ENCODE measurements at places on chromosomes 6 and 20.
A peak's percentile ranks its signal among the peaks of the same experiment; 100 is the strongest.

DNA sequence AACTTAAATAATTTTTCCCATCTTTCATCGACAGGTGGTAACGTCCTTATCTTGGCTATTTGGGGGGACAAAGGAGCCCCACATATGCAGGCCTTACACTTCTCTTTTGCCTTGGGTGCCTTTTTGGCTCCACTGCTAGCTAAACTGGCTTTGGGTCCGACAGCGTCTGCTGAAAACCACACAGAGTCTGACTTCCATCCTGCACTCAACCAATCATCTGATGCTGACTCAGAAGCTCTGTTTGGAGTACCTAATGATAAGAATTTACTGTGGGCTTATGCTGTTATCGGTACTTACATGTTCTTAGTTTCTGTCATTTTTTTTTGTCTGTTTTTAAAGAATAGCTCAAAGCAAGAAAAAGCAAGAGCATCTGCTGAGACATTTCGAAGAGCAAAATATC, 178.5 kb downstream of the SLC16A10 start:
- no peak for DNase-seq

DNA sequence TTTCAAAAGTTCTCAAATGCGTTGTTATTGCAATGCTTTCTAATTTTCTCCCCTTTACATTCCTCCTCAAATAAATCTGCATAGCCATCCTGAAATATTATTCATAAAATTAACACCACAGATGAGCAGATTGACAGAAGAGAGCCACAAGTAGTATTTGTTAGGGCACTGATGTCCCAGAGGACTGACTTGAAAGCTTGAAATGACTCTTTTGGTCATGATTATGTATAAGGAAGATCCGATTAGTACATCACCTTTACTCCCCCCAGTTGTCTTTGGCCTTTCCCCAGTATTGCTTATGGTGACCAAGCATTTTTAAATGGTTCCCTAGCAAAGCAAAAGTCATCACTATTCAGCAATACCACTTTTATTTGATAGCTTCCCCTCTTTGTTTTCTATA, 187.6 kb downstream of the ADAT2 start:
- no peak for DNase-seq

DNA sequence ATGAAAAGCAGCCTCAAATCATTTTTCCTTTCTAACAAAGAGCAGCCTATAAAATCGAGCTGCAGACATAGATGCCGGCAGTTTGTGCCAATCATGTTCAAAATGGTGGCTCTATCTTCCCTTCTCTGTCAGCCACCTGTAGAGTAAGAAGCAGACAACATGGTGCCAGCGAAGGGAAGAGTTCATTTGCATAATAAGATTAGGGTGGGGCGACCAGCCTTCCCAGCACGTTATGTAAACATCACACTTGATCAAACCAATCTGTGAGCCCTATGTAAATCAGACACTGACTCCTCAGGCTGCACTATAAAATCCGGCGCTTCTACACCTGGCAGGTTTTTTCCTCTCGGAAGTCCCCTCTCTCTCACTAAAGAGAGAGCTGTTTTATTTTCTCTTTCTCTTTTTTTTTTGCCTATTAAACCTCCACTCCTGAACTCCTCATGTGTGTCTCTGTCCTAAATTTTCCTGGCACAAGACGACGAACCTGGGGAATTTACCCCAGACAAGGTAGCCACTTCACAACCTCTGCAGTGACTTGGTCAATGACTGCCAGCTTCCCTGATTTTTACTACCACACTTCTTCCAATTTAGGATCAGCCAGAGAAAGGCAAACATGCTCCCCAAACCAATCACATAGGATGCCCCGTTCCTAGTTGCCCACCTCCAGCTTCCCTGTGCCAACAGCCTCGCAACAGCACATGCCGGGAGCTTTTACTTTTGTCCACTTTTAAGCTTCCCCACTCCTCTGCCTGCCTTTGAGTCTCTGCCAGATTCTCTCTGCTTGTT, 12.9 kb downstream of the TPMT start:
- DNase-seq = peak; percentile 72

DNA sequence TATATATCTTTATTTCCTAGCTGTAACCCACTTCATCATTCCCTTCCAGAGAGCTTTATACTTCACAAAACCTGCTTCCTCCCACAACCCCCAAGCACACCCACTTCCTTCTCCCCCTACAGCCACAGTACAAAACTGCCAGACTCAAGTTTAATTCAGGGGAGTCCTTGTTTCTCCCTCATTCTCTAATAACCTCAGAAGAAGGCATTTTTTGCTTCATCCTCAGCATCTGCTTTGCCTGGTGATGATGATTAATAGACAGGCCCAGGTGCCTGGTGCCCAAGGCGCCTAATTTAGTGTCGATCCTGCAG, 414.3 kb downstream of the KIF16B start:
- DNase-seq = no peak

GRCh38 chr20:40632346-40632976, 56.6 kb downstream of the MAFB start:
- DNase-seq = peak; percentile 42

DNA sequence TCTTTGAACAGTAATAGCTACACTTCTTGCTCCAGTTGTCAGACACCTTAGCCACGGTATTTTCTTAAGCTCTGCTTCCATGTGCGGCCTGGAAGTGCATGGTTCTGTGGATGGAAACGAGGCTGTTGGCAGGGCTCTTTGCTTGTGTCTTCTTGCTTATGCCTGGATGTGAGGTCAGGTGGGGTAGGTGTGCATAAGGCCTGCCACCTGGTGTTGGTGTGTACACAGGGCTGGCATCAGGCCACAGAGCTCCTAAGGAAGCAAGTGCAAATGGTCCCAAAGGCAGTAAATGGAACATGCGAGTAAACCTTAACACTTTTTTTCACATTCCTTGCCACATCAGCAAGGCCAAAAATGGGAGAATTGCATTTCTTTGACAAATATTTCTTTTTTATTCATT, 158.1 kb upstream of the GMDS start:
- DNase-seq = no peak

GRCh38 chr20:39021748-39022147, 59.6 kb downstream of the DHX35 start:
- no peak for DNase-seq

DNA sequence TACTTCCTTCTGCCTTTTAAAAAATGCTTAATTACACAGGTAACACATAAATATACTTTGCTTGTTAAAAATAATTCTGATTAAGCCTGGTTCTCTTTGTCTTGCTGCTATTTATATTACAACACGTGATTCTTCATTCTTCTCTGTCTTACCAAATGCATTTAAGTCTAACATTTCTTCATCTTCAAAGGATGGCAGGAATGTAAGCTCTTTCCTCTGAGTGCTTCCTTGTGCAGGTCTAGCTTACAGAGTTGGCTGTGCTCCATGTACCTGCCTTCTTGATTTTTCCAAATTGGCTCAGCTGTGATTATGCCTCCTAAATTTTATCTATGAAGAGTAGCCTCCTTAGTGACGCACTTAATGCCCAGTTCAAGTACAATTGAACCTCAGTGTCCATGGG, 44.4 kb downstream of the RNF144B start:
- DNase-seq = peak; percentile 53

GRCh38 chr6:144265390-144265789, 19.7 kb upstream of the UTRN start:
- peak; percentile 34 for DNase-seq

DNA sequence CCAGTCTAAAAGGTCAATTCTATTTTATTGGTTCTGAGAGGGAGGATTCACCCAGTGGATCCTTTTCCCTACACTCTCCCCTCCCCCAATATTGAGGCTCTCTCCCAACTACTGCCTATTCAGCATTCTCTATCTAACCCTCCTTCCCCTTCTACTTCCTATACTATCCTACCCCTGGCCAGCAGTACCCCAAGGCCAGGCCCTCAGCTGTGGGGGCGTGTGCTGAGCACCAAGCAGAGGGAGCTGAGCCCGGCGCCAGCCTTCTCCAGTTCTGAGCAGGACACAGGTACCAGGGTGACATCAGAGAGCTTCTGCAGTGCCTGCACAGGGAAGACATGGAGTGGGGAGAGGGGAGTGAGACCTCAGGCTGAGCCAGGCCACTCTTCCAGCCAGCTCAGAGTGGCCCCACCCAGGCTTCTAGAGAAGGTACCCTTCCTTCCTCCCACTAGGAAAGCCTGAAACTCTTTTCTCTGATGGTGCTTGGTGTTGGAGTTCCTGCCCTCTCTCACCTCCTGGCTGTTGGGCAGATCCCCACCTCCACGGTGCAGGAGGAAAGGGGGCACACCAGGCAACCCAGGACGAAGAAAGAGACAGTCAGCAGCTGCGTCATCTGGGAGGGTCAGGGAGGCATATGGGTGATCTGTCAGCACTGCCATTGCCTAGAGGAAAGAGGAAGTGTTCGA, 1.9 kb downstream of the DDAH2 start:
- no peak for DNase-seq

GRCh38 chr6:14051355-14051754, 66.2 kb upstream of the CD83 start:
- no peak for DNase-seq

GRCh38 chr6:143959927-143960326, 48.1 kb downstream of the PLAGL1 start:
- no peak for DNase-seq

GRCh38 chr6:46915380-46915779, 6.4 kb downstream of the ADGRF5 start:
- no peak for DNase-seq

- no peak for DNase-seq
Measured at GRCh38 chr6:132333639-132334520, 67.4 kb downstream of the MOXD1 start.

DNA sequence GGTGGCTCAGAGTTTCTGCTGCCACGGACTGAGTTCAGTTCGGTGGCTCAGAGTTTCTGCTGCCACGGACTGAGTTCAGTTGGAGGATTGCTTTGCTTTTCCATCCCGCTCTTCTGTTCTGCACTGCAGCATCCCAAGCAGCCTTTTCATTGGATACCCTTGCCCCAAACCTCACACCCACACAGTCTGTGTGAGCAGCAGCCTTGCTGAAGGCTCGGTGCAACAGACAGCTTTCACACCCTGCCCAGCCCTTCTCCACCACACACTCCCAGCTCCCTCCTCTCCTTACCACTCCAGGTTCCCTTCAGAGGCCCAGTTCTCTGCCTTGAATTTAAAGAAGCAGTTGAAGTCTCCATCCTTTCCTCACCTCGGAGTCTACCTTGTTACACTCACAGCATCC, 52.5 kb upstream of the CHD6 start:
- no peak for DNase-seq

- DNase-seq = peak; percentile 77
Measured at GRCh38 chr6:142853244-142854180, 91.5 kb downstream of the HIVEP2 start.

DNA sequence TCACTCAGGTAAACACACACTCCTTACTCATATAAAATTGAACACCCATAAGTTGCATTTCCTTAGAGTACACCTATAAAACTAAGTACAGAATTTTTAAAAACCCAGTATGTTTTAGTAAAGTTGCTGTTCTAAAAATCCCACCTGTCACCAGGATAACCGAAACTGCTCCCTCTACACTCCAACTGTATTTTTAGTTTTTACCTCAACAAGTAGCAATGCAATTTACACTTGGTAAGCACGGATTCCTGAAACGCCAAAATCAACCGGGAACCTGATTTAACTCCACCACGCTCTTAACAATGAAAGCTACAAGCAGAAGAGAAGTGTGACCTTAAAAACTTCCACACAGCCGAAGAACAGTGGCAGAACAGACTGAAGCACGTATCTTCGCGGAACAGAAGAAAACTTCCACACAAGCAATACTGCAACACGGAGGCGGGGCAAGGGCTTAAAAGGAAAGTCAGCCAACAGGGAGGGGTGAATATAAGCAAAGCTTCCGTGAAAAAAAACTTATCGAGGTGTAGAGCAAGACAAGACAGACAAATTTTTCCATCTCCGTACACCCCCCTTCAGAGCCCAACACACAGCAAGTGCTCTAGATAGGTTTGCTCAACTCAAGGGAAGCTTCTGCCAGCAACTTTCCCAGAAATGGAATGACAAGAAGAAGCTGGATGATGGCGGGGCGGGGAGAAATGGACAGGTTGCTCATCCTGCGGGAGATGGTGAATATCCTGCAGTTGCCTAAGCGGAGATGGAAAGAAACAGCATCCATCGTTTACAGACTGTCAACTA, 1.4 kb downstream of the STAU1 start:
- peak; percentile 70 for DNase-seq

GRCh38 chr6:14734416-14735340, 511.2 kb upstream of the JARID2 start:
- no peak for DNase-seq

- DNase-seq = no peak
Measured at GRCh38 chr6:69976591-69977090, 110.3 kb downstream of the COL19A1 start.

GRCh38 chr6:10521104-10521808, at the start of gene GCNT2:
TSS of gene GCNT2 (plus strand) at chr6:10521351. CDS start at chr6:10528912, 7,561 bp downstream.
- peak; percentile 18 for DNase-seq

DNA sequence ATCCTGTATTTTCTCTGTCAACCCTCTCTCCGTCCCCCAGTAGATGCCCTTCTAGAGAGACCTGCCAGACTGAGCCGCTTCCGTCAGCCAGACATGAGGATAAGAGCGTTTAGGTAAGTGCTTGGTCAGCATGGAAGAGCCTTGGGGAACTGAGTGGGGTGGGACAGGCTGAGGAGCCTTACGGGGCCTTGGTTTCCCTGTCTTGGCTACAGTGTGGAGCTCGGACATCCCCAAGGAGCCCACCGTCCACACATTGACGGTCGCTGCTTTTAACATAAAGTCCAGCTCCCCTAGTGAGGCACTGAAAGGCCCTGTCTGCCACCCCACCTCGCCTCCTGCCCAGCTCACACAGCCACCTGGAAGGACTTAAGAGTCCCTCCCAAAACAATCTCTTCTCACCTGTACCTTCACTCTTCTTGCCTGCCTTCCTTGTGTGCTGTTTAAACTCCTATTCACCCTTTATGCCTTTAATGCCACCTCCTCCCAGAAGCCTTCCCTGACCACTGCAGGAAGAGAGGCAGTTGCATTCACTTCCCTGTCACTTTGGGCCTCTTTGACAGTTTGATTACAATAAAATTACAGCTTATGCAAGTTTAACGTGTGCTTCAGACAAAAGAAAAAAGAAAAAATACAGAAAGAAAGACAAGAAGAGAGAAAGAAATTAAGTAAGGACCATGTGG, 42.3 kb downstream of the PDYN start:
- DNase-seq = no peak
